ENCODE measurements at places on chromosomes 4 and X.
A peak's percentile ranks its signal among the peaks of the same experiment; 100 is the strongest.

- DNase-seq: no peak
Measured at GRCh38 chrX:124378643-124379042, 32.3 kb downstream of the SH2D1A start.

DNA sequence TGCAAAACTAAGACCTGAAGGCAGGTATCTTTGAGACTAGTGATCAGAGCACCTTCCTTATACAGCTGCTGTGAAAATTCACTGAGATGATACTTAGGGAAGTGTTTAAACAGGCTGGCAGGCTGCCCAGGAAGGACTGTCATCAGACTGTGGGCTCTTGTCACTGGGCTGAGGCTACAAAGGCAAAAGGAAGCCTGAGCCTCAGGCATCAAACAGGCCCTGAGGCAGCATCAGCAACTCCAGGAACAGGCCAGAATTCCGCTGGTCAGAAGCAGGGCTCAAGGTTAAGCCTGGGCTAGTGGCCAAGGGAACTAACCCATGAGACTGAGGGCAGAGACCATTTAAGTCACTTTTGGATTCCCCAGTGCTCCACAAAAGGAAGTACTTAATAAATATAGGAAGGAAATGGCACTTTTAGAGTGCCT lies 12.8 kb downstream of the PJA1 start:
- DNase-seq: peak; percentile 47

- DNase-seq: no peak
Measured at GRCh38 chr4:1731180-1731579, 9.9 kb downstream of the TACC3 start.

DNA sequence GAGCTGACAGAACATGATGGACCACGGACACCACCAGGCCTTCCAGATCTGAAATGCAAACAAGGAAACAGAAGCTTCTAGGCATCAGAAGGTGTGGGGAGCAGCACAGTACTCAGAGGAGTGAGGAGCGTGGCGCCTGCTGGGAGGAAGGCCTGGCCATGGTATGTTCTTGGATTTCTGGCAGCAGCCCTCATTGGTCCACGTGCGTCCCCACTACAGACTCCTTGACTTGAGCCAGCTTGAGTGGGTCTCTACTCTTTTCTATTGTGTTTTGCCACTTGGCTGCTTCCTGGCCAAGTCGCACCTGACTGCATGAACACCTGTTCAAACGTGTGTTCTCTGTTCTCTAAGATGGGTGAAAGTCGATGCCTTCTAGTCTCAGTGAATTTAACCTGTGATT lies 18.0 kb downstream of the ZNF275 start:
- no peak for DNase-seq

- DNase-seq: no peak
Measured at GRCh38 chrX:64182208-64182607, 23.3 kb downstream of the AMER1 start.

DNA sequence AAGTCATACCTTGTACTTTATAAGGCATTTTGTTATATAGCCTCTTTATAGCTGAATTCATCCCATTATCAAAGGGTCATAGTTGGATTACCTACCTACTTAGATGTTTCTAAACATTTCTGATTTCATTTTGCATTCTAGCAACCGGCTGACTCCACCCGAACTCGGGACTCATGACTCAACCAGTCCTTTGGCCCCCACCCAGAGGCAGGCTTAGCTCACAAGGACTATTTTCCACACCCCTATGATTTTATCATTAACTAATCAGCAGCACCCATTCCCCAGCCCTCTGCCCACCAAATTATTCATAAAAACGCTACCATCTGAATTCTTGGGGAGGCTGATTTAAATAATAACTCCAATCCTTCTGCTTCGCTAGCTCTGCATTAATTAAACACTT lies 79.9 kb upstream of the EGFL6 start:
- no peak for DNase-seq

- DNase-seq: peak; percentile 21
Measured at GRCh38 chr4:176270669-176271068, 1.6 kb upstream of the ASB5 start.

GRCh38 chr4:164789047-164789446 lies 35.1 kb downstream of the SMIM31 start:
- no peak for DNase-seq

- DNase-seq: no peak
Measured at GRCh38 chr4:31041385-31041784, 321.2 kb downstream of the PCDH7 start.

All from NCI-H1436 treated with DMSO at 0.1 percent for 48 hours (cell line).